ENCODE measurements at places on chromosomes 5 and 9. TPM values are rescaled to one million over a fixed set of nuclear protein-coding genes. Genes with fewer than 3 reads are reported as not detected.

The CCDC187 gene
- total RNA-seq: 0.03 TPM

The ZFP62 gene
- 18.3 TPM for total RNA-seq

The IL4 gene
- not detected for total RNA-seq

The PLPPR1 gene
- total RNA-seq: not detected

The UGT3A2 gene
- 0.27 TPM for total RNA-seq

The MARCOL gene
- not detected for total RNA-seq
